Activated CD4-positive, alpha-beta T cell treated with anti-CD3 and anti-CD28 coated beads for 36 hours (primary cell): ENCODE measurements at places on chromosomes 6 and 20. TPM values are rescaled to one million over a fixed set of nuclear protein-coding genes. Genes with fewer than 3 reads are reported as not detected.

GSTA1 gene
- total RNA-seq, result not detected

KHDC1 gene
- total RNA-seq, result 2.8 TPM

TXNDC5 gene
- 52.8 TPM for total RNA-seq

GJA1 gene
- total RNA-seq, result 0.09 TPM

RNF144B gene
- 3.4 TPM for total RNA-seq
